Left cardiac atrium (tissue), 4 donors: ENCODE measurements at places on chromosomes 7 and 10. TPM values are rescaled to one million over a fixed set of nuclear protein-coding genes. Genes with fewer than 3 reads are reported as not detected.

DNA sequence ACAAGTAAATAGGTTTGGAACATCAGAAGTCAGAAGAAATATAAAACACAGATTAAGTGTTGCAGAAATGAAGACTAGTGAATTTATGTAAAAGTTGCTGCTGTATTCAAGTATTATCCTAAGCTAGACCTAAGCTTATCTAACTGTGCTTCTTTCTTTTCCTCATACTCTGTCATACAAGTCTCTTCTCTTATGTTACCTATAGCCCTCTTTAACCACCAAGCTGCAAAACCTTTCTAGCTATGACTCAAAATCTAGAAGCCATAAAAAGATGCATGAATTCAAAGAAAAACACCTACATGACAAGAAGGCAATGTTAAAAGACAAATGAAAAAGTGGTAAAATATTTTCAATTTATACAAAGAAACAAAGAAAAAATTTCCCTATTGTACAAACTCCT is 23.0 kb downstream of the DENND11 start:
- DNase-seq, result no peak

DNA sequence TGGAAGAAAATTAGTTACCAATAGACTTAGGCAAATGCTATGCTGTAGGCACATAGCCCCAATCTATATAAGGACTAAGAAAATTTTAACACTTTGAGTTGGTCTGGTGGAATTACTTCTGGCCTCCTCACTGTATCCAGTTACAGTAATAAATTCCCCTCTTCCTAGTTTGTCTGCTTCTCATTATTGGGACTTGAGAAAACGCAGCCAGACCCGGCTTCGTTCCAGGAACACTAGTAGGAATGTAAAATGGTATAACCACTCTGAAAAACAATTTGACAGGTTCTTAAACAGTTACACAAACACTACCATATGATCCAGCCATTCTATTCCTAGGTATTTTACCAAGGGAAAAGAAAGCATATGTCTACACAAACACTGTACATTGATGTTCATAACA is 150.2 kb downstream of the VPS50 start:
- DNase-seq, result no peak

DNA sequence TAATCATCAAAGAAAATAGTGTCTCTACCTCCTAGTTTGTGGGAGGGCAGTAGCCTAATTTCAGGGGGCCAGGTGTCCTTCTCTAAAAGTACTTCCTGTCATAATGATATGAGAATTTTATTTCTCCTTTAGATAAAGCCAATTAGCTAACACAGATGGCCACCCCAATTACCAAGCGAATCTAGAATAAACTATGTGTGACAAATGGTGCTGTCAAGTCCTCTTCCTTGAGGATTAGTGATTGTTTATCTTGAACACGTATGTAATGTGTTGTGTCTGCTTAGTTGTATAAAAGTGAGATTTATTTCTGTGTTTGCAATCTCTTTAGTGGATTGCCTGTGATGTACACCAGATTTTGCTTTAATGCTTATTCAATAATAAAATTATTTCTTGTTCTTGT is 1120.0 kb downstream of the SORCS1 start:
- DNase-seq, result no peak

DNA sequence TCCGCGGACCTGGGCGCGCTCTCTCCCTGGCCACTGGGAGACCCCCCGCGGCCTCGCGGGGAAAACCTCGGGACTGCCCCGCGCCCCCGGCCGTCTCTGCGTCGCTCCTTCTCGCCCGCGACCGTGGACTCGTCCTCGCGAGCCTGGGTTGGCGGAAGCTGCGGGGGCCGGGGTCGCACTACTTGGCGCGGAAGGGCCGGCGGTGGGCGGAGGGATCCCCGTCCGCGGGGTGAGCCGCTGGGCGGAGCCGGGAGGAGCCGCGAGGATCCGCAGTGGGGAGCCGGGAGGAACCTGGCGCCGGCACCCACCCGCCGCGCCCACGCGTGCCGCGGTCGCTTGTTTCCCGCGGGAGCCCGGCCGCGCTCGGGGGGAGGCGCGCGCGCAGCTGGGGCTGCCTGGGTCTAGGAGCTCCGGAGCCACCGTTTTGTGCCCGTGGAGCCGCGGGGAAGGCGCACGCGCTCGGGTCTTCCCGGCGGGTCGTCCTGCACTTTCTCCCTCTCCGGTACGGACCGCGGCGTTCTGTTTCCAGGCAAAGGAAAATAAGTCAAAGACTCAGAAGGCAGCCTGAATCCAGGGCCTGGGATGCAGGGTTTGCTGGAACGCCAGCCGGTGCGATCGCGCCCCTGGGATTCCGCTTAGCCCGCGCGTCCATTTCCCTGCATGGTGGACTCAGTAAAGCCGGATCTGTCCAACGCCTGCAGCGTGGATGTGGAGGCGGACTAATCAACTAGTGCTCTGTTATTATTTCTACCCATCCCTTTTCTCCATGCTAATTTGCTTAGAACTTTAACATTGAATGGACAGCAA is 28.7 kb upstream of the KMT2C start:
- DNase-seq, result peak; percentile 81

DNA sequence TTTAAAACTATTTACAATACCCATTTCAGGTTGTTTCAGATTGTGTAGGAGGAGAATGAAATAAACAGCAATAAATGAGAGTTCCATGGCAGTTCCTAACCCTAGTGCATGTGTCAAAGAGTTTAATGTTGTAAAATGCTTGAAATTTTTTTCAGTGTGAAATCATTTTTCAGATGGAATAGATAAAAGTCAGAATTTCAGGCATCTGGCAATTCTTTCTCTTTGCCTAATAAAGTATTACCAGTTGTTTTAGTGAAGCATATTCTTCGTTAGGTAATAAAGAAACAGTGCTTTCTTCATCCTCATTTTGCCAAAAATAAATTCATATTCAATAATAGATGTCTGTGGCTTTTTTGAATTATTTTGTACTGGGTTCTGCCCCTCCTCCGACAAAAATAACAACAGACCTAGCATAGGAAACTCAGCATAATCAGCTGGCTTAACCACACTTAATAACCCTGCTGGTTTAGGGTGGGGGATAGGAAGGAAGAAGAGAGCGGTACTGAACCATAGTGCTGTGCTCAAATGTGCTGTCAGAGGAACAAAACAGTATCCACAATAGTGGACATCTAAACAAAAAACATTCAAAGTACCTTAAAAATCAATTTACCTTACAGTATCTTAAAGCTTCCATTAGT is 39.1 kb downstream of the MINDY3 start:
- no peak for DNase-seq

DNA sequence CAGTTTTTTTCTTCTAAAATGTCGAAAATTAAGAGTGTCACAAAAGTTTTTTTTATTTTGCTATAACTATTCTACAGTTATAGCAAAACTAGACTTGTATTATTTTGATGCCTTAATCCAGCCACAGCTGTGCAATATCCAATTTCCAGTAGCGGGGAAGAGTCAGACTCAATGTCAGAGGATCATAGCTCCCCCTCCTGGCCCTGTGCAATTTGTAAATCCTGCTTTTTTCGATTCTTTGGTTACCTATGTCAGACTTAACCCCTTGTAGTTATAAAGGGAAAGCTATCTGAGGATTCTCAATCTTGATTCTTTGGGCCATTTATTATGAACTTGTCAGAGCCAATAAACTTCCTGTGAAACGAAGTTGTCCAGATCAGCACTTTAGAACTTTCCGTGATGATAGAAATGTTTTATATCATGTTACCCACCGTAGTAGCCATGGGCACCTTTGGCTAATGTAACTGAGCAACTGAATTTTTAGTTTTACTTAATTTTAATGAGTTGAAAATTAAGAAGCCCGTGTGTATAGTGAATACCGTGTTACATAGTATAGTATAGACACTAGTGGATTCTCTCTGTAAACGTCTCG is 87.7 kb upstream of the PRKCQ start:
- no peak for DNase-seq

DNA sequence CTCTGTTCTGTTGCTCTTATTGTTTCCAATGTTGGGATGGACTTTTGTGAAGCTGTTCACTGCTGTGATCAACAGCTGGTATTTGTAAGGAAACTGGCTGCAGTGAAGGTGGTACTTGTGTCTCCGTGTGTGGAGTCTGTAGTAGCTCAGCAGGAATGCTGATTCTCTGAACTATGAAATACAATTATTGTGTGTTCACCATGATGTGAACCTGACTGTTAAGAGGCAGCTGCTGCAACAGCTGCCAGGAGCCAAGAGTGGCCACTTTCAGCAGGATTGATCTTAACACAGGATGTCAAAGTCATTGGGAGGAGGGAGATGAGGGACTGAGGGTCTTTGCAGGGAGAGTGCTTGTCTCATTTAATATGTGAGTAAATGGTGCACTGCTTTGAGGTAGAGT is 13.9 kb downstream of the VSTM2A start:
- no peak for DNase-seq

GRCh38 chr10:17216217-17216900 is 11.7 kb upstream of the VIM start:
- DNase-seq, result no peak

GPER1 gene
- total RNA-seq, result 4.6 TPM

PHKG1 gene
- 21.9 TPM for total RNA-seq

HOGA1 gene
- 7.7 TPM for total RNA-seq

- no peak for DNase-seq
Observed at GRCh38 chr7:100407285-100408180, 21.0 kb downstream of the ZCWPW1 start.

PNLIP gene
- not detected for total RNA-seq

TMEM72 gene
- 0.21 TPM for total RNA-seq

- no peak for DNase-seq
Observed at GRCh38 chr7:90842430-90842788, 246.3 kb downstream of the CDK14 start.

GRCh38 chr7:57165285-57165899 is 33.2 kb upstream of the ZNF479 start:
- no peak for DNase-seq

- no peak for DNase-seq
Observed at GRCh38 chr10:35150308-35150707, 23.7 kb downstream of the CREM start.

NUTM2A gene
- total RNA-seq, result 1.9 TPM

RAPGEF5 gene
- total RNA-seq, result 29.8 TPM

RBP4 gene
- 165 TPM for total RNA-seq

DNA sequence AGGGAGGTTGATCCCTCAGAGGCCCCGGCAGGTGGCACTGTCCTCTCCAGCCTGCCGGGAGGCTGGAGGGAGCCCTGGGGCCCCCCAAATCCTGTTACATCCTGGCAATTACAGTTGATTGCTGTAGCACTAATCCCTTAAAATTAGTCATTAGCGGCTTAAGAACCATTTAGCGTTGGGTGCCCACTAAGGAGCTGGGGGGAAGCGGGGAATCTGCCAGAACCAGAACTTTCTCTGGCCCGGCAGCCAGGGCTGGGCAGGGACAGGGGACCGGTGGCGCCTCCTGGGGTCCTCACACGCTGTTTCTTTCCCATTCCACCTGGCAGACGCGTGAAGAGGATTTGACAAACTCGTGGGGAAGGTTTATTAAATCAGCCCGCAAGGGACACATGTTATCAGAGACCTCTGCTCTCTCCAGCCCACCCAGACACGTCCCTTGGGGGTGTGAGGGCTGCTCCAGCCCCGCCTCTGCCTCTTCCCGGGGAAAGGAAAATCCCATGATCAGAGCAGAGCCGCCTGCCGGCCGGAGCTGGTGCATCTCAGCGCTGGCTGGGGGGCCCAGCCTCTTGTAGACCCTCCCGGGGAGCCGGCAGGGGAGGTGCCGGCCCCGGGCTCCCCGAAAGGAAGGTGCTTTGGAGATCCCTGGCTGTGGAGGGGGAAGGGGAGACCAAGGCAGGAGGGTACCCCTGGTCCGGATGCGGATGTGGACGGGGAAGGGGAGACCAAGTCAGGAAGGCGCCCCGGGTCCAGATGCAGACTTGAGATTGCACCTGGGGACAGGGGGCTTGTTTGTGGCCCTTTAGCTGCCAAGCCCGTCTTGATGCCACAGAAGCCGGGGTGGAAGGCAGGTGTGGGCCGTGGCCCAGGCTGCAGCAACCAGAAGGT is 142.7 kb downstream of the ELFN1 start:
- DNase-seq, result no peak

- DNase-seq, result no peak
Observed at GRCh38 chr7:68684246-68684839, 913.9 kb upstream of the AUTS2 start.

GRCh38 chr7:143015084-143015483 is 11.8 kb downstream of the OR9A2 start:
- DNase-seq, result no peak

- DNase-seq, result peak; percentile 76
Observed at GRCh38 chr10:110498087-110498981, 627 bp downstream of the DUSP5 start.

ELAPOR2 gene
- total RNA-seq, result 9.5 TPM

INHBA gene
- total RNA-seq, result 1.5 TPM

GRCh38 chr10:26445411-26446031 is 7.4 kb downstream of the APBB1IP start:
- DNase-seq, result no peak

- DNase-seq, result no peak
Observed at GRCh38 chr10:86216886-86217285, 149.7 kb downstream of the GRID1 start.

SLC25A28 gene
- total RNA-seq, result 38.2 TPM

GRCh38 chr7:27873981-27874957 is 134.3 kb downstream of the TAX1BP1 start:
- no peak for DNase-seq

- DNase-seq, result no peak
Observed at GRCh38 chr10:84331091-84331490, 2.7 kb downstream of the CCSER2 start.

DNA sequence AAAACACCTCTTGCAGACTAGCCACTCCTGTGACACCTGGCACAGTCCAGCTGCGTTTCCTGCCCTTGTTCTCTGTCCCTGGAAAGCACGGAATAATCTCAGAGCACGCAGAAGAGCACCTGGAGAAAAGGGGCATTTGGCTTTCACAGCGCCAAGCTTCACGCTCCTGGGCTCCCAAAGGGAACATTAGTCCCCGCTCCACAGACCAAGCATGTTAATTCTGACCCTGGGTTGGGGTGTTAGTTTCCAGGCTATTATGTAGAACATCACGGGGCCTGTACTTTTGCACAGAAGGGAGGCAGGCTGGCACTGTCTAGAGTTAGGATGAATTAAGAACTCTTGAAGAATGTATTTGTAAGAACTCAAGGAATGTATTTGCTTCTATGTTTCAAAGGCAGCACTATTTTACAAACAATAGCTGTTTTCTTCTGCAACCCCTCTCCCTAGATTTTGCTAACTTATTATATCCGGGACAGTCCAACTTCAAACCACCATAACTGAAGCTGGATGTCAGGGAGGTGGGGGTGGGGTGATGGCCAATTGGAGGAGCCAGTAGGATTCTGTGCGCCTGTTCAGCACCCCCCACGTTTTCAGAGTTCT is 62.2 kb upstream of the TRIM8 start:
- DNase-seq, result no peak
